Stimulated activated CD4-positive, alpha-beta T cell treated with anti-CD3 and anti-CD28 coated beads, Interleukin-15, amount 100 ng/mL, for 1 hour (primary cell): ENCODE measurements at places on chromosomes 4 and X.
A peak's percentile ranks its signal among the peaks of the same experiment; 100 is the strongest.

DNA sequence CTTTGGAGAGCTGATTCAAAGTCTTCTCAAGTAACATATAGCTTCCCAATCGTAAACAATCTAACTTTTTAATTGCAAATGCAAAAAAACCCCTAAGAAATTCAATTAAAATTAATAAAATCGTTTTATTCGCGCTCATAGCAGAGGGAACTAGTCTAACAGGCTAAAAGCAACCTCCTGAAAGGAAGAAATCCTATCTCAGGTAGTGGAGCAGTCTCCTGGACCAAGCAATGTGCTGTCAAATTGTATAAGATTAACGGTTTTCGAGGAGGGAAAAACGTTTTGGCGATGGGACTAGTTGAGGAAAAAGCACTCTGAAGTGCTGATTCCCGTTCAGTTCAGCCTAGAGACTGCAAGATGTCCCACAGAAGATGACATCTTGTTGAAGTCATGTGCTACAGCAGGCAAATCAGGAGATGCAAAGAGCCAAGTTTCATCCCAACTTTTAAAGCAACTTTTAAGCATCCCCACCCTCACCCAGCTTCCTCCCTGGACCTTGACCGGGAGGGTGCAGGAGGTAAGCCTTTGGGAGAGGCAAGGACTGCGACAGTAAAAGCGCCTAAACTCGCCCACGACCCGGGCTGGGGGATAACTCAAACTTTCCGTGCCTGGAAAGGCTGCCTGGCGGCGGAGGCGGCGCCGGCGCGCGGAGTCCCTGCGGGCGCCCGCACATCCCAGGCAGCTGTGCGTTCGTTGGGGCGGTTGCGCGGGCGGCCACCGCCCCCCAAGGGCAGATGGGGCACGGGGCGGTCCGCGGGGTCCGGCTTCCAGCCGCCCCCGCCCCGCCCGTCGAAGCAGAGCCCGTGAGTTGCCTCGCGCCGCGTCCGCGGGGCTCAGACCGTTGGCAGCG lies 784 bp downstream of the MAP7D3 start:
- peak; percentile 13 for DNase-seq

- DNase-seq: no peak
These were observed 83.6 kb upstream of the GUCY1A1 start for GRCh38 chr4:155582971-155583437.

DNA sequence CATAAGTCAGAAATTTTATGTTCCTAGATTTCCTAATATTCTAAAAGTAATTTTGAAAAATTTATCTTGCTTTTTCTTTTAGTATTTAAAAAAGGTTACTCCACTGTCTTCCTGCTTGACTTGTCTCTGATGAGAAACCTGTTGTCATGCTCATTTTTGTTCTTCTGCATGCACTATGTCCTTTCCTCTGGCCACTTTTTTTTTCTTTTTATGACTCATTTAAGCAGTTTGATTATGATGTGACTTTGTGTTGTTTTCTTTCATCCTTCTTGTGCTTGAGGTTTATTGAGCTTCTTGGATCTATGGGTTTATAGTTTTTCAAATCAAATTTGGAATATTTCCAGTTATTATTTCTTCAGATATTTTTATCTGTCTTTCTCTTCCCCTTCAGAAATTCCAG lies 12.0 kb upstream of the UFSP2 start:
- no peak for DNase-seq

DNA sequence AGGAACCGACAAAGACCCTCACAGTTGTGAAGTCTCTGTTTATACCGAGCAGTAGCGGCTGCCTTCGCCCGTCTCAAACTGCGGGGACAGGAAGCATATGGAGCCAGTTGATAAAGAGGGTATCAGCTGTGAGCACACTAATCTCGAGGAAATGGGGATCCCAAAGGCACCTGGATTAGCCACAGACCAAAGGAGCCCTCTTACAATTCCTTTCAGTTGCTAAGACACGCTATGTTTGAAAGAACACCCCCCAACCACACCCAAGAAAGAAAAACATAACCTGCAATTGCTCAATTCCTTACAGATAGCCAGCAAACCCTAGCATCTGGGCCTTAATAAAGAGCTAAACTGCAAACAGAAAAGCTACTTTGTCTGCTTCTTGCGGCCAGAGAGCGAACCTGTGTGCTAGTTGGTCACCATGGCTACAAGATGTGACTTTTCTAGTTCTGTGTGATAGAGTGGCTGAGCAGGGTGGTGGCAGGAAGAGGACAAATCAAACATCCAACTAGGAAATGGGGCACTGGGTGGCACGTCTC lies 23.3 kb upstream of the CHRNA9 start:
- no peak for DNase-seq

DNA sequence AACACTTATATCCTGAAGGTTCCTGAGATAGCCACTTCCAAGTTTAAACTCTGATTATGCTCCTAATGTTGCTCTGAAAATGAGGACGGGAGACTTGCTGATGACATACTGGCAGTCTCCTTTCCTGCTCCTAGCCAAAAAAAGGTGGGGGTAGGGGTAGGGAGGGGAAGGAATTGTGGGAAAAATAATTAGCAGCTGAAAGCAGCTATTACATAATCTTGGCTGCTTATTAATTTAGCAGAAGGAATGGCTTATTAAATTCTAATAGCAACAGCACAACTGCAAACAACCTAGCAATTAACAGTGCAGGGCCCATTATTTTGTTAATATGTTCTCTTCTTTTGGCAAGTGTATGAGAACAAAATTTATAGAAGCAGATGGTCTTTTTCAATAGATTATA lies 2.0 kb upstream of the AP1S2 start:
- no peak for DNase-seq

DNA sequence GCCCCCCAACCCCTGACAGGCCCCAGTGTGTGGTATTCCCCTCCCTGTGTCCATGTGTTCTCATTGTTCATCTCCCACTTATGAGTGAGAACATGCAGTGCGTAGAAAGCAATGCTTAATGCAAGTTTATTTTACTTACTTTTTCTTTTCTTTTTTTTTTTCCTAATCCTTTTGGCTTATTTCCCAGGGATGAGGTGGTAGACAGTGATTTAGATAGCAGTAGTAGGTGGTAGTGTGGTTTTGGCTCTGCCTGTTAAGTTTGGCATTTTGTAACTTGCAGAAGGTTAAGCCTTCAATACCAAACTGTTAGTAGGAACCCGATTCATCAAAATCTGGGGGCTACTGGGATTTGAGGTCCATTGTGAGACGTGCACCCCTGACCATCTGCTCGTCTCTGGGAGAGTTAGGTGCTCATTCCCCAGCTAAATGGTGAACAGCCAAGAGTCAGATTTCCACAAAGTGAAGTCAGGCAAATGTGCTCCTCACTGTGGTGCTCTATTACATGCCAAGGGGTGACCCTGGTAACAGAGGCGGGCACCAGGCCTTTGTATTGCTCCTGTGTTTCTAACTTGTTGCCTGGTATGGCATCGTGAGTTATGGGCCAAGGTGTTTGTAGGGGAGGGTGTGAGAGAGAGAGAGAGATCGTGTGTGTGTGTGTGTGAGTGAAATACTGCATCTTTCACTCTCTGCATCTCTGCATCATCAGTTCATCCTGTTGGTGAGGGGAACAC lies 70.3 kb downstream of the PHOX2B start:
- DNase-seq: no peak

- no peak for DNase-seq
These were observed 5.3 kb upstream of the EBP start for GRCh38 chrX:48516285-48516684.

DNA sequence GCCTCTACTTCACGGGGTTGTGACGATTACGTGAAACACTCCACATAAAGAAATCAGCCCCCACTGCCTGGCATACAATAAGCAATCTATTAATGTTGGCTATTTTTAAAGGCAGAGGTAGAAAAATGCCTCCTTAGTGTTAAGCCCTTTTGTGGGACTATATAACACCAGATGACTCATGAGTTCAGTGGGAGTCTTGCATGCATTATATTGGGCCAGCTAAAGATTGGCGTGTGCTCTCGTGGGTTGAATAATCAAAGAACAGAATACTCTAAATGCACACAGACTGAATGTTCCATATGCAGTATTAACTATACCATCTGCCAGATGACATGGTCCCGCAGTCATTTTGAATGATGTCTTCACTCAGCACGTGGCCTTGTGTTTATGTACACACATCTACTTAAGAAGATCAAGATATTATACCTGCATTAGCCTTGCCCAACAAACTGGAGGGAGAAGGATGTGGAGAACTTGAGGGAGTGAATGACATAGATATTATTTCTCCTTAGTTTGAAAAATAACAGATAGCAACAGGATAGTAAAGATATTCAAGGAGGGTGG lies 85.0 kb upstream of the MYOZ2 start:
- DNase-seq: no peak

DNA sequence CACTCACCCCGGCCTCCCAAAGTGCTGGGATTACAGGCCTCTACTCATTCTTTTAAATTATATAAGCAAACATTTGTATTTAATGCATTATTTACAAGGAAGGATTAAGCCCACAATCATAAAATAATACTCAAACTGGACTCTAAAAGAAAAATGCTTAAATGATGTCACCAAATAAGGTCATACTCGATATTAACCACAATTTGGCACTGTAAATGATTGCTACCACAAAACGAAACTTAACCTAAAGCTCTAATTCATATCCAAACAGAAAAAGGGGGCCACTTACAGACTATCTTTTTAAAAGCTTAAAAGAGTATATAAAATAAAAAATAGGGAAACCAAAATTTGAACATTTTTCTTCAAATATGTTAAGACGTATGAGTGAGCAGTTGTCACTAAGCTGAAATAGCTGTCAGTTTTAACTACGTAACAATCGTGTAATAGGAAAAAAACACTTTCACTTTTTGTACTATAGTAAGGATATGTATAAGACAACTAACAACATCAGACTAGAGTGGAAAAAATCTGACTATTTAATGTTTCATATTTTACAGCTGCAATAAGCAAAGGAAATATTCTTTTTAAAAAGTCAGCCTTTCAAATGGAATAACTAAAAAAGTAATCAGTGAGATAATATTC lies 108.2 kb upstream of the GPR34 start:
- no peak for DNase-seq

DNA sequence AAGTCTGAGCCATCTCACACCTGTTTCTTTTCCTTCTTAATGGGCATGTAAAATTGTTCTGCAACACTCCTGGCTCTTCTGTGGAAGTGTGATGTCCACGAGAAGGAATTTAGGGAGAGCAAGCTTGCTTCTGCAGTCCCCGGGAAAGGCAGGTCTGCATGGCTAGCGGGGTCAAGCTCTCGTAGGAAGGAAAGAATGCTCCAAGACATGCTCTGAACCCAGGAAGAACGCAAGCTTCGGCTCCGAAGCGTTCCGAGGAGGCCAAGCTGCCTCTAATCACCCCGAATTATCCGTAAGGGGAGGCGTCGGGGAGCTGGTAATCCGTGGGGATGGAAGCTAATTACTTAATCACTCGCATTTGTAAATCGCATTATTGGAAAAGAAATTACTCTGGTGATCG lies 177.7 kb downstream of the CRLF2 start:
- no peak for DNase-seq

DNA sequence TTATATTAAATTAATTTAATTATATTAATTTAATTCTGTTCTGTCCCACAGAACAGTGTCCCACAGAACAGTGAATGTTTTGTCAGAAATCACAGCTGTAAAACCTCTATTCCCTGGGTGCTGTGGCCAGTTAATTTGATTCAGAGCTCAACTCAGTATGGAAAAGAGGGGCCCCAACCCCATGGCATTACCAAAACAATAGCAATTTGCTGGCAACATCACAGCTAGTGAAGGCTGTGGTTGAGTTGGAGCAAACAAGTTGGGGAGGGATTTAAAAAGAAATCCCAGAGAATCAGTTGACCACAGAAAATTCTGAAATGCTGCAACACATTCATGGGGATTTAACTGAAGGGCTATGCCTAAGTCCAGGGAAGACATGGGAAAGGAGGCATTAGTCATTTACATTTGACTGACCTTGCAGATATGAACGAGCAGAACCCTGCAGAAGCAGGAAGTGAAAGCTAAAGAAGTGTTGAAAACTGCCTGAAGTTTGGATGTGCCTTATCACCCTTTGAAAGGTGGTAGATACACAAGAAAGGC lies 30.1 kb downstream of the PDHA2 start:
- no peak for DNase-seq

GRCh38 chrX:1477801-1478458 lies 25.2 kb upstream of the ASMTL start:
- DNase-seq: no peak

DNA sequence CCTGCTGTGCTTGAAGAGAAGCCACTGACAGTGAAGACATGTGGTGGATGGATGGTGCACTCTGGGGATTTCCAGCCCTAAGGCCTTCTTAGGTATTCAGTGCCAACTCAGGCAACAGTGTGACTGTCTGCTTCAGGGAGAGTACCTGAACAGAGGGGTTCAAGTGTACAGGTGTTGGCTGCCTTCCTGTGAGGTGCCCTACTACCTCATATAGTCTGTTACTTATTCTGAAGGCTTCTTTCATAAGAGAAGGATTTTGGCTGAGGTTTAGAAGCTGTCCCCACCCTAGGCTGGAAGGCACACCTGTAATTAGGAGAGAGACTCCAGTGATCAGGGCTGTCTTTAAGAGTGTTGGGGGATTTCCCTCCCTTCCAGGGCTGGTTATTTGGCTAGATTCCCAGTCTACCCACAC lies 1.8 kb downstream of the FTHL17 start:
- no peak for DNase-seq

DNA sequence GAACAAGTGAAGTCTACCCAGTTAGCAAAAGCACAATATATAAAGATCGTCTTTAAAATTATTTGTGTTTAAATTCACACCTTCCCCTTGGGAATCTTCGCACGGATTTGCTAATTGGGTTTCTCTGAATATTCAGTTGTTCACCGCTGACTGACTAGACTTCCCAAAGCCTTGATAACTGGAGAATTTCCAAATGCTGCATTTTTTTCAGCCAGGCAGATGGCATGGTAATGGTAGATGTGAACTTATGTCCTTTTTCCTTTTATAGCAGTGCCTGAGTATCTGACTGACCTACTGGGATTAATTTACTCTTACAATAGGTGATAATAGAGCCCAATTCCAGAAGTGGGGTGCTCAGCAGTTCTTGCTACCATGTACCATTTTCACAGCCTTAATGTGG lies 548.1 kb downstream of the PACRGL start:
- no peak for DNase-seq

DNA sequence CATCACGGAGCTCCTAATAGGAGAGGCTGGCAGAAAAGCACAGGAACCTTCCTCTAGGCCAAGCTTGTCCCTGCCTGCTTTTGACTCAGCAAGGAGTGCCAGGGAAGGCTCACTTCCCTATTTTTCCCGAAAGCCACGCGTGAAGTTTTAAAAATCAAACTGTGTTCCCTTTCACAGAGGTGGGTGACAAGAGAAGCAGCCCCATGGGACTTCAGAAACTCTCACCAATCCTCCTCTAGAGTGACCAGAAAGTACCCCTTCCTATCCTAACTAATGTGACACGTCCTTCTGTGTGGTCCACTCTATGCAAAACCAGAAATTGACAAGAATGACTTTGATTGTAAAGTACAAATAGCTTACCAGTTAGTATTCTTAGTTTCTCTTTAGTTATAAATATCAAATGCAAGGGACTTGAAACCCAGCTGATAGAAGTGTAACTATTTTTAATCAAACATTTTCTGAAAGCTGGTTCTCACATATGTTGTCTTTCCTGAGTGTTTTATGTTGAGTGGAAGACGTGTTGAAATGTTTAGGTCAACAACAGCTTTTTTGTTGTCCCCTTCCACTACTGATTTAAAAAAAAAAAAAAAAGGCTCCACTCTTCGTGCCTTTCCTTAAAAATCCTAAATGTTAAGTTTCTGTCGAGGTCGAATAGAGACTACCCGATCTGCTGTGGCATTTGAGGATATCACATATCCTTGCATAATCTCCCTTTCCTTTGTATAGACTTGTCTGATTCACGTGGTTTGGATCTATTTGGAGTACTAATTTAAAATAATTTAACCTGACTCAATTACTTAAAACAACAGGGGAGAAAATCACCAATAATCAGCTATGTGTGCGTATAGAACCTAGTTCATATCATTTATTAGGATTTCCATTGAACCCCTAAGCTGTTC lies 42.1 kb downstream of the NFKB1 start:
- DNase-seq: no peak
